ENCODE measurements at places on chromosomes 12 and 14.

GRCh38 chr14:56797569-56798446 is 12.5 kb downstream of the OTX2 start:
- DNase-seq, result no peak

GRCh38 chr12:98354520-98355035 is 160.8 kb upstream of the TMPO start:
- no peak for DNase-seq

DNA sequence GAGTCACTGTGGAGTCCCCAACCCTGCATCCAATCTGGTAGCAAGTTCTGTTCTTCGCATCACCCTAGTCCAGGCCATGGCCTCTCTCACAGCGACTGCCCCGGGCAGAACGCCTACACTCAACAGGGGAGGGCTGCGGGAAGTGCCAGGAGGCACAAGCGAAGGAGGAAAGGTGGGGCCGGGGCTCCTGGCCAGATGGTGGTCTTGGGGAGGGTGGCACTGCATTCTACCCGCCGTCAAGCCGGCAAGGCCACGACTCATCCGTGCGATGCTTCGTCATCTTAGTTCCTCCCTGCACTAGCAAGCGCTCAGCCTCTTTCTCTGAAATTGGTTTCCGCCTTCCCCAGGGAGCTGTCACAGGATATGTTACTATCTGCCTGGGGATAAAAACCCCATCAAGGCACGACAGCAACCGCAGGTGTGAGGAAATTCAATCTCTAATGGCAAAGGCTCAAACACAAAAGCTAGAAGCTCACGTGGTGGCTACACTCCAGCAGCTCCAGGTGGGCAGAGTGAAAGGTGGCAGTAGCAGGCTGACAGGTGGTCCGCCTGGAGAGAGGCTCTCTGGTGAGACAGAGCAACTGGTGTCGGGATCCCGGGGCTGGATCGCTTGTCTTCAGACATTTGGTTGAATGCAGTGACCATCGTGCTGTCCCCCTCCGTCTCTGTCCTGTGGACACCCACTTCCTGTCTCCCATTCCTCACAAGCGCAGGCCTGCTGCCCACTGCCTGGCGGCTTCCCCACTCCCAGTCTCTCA is 34.1 kb downstream of the ACADS start:
- DNase-seq, result no peak

DNA sequence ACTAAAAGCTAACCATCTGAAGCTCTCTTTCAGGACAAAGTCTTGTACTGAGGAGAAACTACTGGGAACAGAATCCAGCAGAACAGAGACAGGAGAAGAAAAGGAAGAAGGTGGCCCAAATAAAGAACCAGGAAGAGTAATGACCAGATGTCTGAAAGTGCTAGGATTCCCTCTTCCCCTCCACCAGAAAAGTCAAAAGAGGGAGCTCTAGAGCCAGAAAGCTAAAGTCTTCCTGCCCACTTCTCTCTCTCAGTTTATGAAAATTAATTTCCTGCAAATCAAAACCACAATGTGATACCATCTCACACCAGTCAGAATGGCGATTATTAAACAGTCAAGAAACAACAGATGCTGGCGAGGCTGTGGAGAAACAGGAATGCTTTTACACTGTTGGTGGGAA is 47.2 kb downstream of the SPPL3 start:
- no peak for DNase-seq

- DNase-seq, result no peak
Measured at GRCh38 chr12:93676408-93677194, 574 bp upstream of the CRADD start.
